A549 treated with ZK216348 at 1 μM for 4 hours (cell line): ENCODE measurements at places on chromosomes 12 and 14. TPM values are rescaled to one million over a fixed set of nuclear protein-coding genes. Genes with fewer than 3 reads are reported as not detected.

USP44 gene
- total RNA-seq = 0.07 to 0.34 TPM (median 0.12 TPM) in 4 of 5 replicates, not detected in the other

HCAR3 gene
- 0.06 to 0.14 TPM (median 0.11 TPM) in 3 of 5 replicates, not detected in the others for total RNA-seq

PYGL gene
- 117 to 150 TPM (median 145 TPM) in 5 replicates for total RNA-seq

CEBPE gene
- 0.12 TPM in 1 of 5 replicates, not detected in the others for total RNA-seq

ZC2HC1C gene
- 3.9 to 5.3 TPM (median 4.1 TPM) in 5 replicates for total RNA-seq

TNFAIP2 gene
- 245 to 387 TPM (median 358 TPM) in 5 replicates for total RNA-seq

PTPN21 gene
- total RNA-seq = 7.5 to 10.1 TPM (median 9.6 TPM) in 5 replicates

STON2 gene
- total RNA-seq = 0.93 to 1.6 TPM (median 1.0 TPM) in 5 replicates

BTBD7 gene
- total RNA-seq = 8.2 to 12.9 TPM (median 12.0 TPM) in 5 replicates

KRT72 gene
- not detected in 5 replicates for total RNA-seq

PMCH gene
- not detected in 5 replicates for total RNA-seq

SLCO1B1 gene
- 0.15 to 0.53 TPM (median 0.26 TPM) in 5 replicates for total RNA-seq

SYT1 gene
- total RNA-seq = 4.5 to 8.4 TPM (median 6.2 TPM) in 5 replicates

MYO1H gene
- not detected in 5 replicates for total RNA-seq

BAZ1A gene
- 21.2 to 41.5 TPM (median 29.5 TPM) in 5 replicates for total RNA-seq

LALBA gene
- total RNA-seq = not detected in 5 replicates

KRT77 gene
- total RNA-seq = not detected in 5 replicates

TAS2R31 gene
- total RNA-seq = 0.33 TPM in 1 of 5 replicates, not detected in the others

INSM2 gene
- 0.07 TPM in 1 of 5 replicates, not detected in the others for total RNA-seq

TSPAN8 gene
- 0.21 to 0.69 TPM (median 0.45 TPM) in 4 of 5 replicates, not detected in the other for total RNA-seq

LDHB gene
- 1,454 to 1,675 TPM (median 1,616 TPM) in 5 replicates for total RNA-seq

CCDC196 gene
- not detected in 5 replicates for total RNA-seq

AQP6 gene
- total RNA-seq = not detected in 5 replicates

SMCO2 gene
- total RNA-seq = 0.18 to 0.36 TPM in 2 of 5 replicates, not detected in the others

SCNN1A gene
- total RNA-seq = 12.4 to 24.3 TPM (median 21.4 TPM) in 5 replicates

CCDC175 gene
- not detected in 5 replicates for total RNA-seq

NTS gene
- total RNA-seq = 48.6 to 98.4 TPM (median 71.5 TPM) in 5 replicates

PLEKHD1 gene
- 0.05 TPM in 2 of 5 replicates, not detected in the others for total RNA-seq

FAM90A1 gene
- total RNA-seq = 0.10 to 0.24 TPM (median 0.12 TPM) in 3 of 5 replicates, not detected in the others

NKX2-1 gene
- total RNA-seq = 0.11 TPM in 1 of 5 replicates, not detected in the others

PDE3A gene
- 1.8 to 4.4 TPM (median 3.5 TPM) in 5 replicates for total RNA-seq

CLEC14A gene
- total RNA-seq = not detected in 5 replicates

TMED10 gene
- total RNA-seq = 266 to 278 TPM (median 271 TPM) in 5 replicates

CLEC7A gene
- total RNA-seq = not detected in 5 replicates

CACNA1C gene
- 0.09 to 0.11 TPM in 2 of 5 replicates, not detected in the others for total RNA-seq

PPP1R36 gene
- total RNA-seq = 0.20 to 0.79 TPM (median 0.56 TPM) in 3 of 5 replicates, not detected in the others

AKAP3 gene
- total RNA-seq = 0.07 to 1.2 TPM (median 0.08 TPM) in 3 of 5 replicates, not detected in the others

MAP1LC3B2 gene
- total RNA-seq = 0.91 to 1.7 TPM (median 1.1 TPM) in 5 replicates

OVCH1 gene
- total RNA-seq = not detected in 5 replicates

TOMM20L gene
- total RNA-seq = not detected in 5 replicates

CCT2 gene
- total RNA-seq = 263 to 400 TPM (median 294 TPM) in 5 replicates

CFAP251 gene
- total RNA-seq = 0.88 to 2.6 TPM (median 1.5 TPM) in 5 replicates

MDGA2 gene
- 0.29 TPM in 1 of 5 replicates, not detected in the others for total RNA-seq

NRIP2 gene
- total RNA-seq = not detected in 5 replicates

WBP11 gene
- 45.5 to 70.9 TPM (median 48.0 TPM) in 5 replicates for total RNA-seq

BEGAIN gene
- total RNA-seq = 4.0 to 10.0 TPM (median 7.2 TPM) in 5 replicates

RD3L gene
- not detected in 5 replicates for total RNA-seq

SLC4A8 gene
- total RNA-seq = 0.77 to 1.8 TPM (median 1.6 TPM) in 5 replicates

EID3 gene
- total RNA-seq = 6.3 to 9.3 TPM (median 7.0 TPM) in 5 replicates

NRXN3 gene
- 1.0 to 1.3 TPM (median 1.2 TPM) in 5 replicates for total RNA-seq

BLTP3B gene
- total RNA-seq = 8.1 to 12.5 TPM (median 11.4 TPM) in 5 replicates

CLBA1 gene
- 13.3 to 17.7 TPM (median 17.1 TPM) in 5 replicates for total RNA-seq

ARHGEF25 gene
- 4.1 to 7.7 TPM (median 6.0 TPM) in 5 replicates for total RNA-seq

AGAP2 gene
- total RNA-seq = 0.08 to 0.48 TPM (median 0.12 TPM) in 5 replicates

ATL1 gene
- 4.6 to 5.9 TPM (median 5.5 TPM) in 5 replicates for total RNA-seq

SP7 gene
- total RNA-seq = not detected in 5 replicates

TMEM132C gene
- not detected in 5 replicates for total RNA-seq

C12orf54 gene
- not detected in 5 replicates for total RNA-seq

CD163L1 gene
- total RNA-seq = 0.16 to 0.51 TPM (median 0.20 TPM) in 5 replicates
